ENCODE measurements at places on chromosomes 2 and 18.

DNA sequence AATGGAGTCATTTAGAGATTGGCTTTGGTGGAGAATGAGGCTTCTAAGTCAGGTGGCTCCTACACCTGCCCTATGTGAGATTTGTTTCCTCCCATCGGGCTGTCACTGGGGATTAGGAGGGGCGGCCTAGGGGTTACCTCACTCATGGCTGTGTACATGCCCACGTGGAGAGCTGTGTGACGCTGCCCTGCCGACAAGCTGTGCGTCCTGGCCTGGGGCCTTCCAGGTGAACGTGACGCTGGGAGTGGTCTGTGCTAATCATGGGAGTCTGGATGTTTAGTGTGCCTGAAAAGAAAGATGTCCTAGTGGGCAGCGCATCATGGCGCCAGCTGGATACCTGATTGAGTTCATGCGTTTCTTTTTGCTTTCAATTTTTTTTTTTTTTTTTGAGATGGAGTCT lies 14.0 kb downstream of the ASB1 start:
- DNase-seq = no peak

- DNase-seq = no peak
These were observed 166.2 kb downstream of the CDCA7 start for GRCh38 chr2:173520918-173521317.

GRCh38 chr18:76252139-76252538 lies 242.9 kb downstream of the ZNF516 start:
- DNase-seq = no peak

DNA sequence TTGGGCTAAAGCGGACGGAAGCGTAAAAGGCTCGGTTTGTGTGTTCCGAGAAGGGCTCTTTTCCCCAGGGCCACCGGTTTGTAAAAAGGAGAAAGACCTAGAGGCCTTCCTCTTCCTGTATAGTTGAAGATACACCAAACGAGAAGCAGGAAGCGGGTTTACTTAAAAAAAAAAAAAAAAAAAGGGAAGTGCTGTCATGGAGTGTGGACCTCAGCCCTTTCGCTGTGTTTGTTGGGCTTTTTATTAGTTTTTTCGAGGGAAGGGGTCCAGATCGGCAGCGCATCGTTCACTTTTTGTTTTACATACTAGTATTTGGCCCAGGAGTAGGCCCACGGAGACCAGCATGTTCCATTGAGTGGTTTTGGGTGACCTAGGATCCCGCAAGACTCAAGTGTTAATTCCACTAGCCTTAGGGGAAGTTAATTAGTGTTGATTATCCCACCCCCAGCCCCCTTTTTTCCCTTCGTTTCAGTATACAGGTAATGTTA lies 676 bp downstream of the ACTR2 start:
- DNase-seq = peak; percentile 94

DNA sequence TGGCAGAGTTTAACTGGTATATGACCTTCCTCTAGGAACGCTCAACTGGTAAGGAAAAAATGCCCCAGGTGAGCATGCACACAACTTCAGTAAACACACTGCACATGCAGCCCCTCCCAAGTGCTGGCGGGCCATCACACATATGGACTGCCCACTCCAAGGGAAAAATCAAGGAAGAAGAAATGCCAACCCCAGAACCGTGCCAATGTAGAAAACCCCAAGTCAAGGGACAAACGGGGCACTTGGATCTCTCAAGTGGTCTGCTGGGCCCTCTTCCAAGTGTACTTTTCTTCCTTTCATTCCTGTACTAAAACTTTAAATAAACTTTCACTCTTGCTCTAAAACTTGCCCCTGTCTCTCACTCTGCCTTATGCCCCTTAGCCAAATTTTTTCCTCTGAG lies 76.4 kb upstream of the ACVR1 start:
- DNase-seq = no peak

- DNase-seq = no peak
These were observed 1341.3 kb upstream of the LRRTM1 start for GRCh38 chr2:81645745-81646301.

DNA sequence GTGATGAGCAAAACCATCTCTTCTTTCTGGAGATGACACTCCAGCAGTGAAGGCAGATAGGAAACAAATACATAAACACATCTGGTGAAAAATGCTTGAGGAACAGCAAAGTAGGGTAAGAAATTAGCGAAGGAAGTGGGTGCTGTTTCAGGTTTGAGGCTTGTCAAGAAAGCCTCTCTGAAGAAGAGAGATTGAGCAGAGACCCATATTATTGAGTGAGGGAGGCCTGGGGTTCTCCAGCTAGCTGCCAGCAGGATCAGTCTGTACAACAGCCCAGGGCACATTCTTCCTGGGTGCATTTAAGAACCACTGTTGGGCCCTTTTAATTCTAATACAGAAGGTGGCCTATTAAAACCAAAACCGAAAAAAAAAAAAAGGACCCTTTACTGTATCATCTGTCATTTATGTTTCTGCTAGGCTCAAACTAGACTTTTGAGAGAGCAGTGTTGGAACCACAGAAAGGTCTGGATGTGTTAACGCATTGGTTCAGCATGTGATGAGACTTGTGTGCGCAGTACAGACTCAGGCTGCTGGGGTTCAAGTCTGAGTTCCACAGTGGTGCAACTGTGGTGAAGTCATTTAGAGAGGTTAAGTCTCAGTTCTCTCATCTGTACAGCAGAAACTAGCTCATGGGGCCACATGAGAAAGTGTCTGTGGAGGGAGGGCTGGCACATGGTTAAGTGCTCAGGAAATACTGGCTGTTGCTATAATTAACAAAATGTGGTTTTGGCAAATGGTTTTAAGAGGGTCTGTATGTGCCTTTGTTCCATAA lies 28.9 kb downstream of the MGAT5 start:
- DNase-seq = no peak

- peak; percentile 13 for DNase-seq
These were observed 2.5 kb downstream of the CRIM1 start for GRCh38 chr2:36357847-36358659.

DNA sequence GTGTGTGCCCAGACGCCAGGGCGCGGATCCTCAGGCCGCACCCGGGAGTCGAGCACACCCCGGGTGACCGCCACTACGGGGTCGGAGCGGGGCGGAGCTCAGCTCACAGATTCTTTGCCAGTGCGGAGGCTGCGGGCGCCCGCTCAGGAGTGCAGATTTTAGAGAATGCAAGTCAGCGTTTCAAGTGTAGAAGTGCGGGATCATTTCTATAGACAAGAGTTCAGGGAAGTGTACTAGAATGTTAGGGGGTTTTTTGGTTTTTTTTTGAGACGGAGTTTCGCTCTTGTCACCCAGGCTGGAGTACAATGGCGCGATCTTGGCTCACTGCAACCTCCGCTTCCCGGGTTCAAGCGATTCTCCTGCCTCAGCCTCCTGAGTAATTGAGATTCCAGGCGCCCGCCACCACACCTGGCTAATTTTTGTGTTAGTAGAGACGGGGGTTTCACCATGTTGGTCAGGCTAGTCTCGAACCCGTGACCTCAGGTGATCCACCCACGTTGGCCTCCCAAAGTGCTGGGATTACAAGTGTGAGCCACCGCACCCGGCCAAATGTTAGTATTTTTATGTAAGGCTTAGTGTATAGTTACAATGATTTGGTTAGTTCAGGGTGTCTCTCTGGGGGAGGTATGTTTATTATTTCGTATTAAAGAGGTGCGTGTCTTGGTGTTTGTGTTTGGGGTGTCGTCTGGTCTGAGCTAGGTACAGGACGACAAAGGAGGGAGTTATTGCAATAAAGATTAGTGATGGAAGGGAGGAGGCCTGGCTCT lies 619 bp upstream of the FAM168B start:
- DNase-seq = peak; percentile 70

DNA sequence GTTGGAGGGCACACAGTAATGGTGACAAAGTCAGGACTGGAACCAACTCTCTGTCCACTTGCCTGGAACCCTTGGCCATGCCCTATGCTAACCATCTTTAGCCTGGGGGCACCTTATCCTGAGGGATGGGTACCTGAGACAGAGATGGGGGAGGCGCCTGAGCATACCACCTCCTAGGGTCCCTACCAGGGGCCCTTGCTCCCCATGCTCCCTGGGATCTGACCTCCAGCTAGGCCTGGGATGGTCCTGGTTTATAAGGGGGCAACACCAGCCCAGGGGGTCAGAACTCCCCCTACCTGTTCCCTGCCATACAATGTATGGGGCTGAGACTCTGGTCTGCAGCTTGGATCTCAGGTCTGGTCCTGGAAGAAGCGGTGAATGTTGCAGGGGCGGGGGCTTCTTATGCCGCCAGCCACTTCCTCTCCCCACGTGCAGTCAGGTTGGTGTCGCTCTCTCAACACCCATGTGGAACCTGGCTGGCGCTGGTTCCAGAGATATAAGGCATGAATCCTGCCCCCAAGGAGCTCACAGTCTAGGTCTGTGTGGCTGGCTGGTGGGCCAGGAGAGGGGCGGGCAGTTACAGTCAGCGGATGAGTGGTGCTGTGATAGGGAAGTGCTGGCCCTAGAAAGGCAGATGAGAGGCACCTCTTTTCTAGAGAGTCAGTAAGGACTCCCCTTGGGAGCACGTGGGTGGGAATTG lies 3.8 kb upstream of the TOGARAM2 start:
- no peak for DNase-seq

DNA sequence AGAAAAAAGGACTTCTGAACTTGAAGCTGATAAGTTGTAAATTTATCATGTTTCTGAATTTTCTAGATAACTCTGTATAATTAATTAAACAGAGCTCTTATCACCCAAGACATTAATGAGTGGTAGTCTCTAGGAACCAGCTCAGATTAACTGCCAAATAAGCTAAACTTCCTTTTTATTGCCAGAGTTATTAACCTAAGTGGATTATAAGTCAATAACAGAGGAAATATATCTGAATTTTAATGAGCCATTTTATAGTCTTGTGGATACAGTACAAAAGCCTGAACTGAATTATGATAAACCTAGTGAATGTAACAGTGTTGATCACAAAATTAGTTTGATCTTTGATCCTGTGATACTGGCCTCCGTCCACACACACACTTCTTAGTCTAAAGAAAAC lies 111.5 kb downstream of the COMMD1 start:
- DNase-seq = no peak

DNA sequence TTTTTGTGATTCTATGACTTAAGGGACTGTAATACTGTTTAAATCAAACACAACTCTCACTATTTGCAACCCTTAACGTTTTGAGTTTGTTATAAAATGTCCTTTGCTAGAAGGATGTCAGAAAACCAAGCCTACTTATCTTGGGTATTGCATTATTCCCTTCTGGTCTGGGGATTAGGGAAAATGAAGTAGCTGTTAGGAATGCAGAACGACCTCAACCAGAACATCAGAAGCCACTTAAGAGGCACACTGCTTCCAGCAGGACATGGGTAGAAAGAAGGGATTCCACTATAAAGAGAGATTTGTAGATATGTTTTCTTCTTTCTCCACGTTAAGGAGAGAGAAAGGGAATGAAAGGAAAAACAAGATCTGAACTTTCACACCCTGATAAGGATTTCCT lies 101.2 kb downstream of the SETBP1 start:
- no peak for DNase-seq

GRCh38 chr18:50602466-50602865 lies 42.6 kb downstream of the MAPK4 start:
- DNase-seq = no peak

DNA sequence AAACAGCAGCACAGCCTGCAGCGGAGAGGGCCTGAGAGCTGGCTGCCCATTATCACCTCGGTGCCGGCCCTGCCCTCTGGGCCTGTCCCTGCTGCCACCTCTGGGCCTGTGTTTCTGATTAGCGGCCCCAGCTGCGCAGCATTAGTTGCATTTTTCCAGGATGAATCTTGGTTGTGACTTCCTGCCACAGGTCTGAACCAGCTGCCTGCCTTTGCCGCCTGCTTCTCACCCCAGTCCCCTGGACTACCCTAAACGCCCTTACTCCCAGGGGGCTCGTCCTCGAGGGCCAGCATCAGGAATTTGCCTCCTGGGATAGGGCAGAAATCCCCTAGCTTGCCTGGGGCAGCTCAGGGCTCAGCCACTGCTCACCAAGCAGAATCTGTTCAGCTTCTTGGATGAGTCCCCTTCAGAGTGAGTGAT lies 342.8 kb downstream of the DYSF start:
- no peak for DNase-seq

- no peak for DNase-seq
These were observed 101.5 kb downstream of the VAPA start for GRCh38 chr18:10015288-10015701.

DNA sequence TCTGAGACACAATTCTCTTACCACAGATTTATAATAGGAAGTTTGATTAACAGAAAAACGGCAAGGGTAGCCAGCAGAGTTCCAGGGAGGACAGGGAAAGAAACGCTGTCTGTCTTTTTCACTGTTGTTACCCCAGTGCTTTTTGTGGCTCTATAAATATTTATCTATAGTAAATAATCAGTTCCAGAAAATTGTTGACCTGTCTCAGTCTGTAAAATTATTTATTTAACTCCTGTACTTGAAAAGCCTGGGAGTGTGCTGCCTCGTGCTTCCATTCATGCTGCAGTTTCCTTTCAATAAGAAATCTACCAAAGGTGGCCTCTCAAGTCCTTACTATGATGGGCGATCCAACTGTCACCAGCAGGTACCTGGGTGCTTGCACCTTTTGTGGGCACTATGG lies 102.9 kb downstream of the ETAA1 start:
- DNase-seq = no peak

DNA sequence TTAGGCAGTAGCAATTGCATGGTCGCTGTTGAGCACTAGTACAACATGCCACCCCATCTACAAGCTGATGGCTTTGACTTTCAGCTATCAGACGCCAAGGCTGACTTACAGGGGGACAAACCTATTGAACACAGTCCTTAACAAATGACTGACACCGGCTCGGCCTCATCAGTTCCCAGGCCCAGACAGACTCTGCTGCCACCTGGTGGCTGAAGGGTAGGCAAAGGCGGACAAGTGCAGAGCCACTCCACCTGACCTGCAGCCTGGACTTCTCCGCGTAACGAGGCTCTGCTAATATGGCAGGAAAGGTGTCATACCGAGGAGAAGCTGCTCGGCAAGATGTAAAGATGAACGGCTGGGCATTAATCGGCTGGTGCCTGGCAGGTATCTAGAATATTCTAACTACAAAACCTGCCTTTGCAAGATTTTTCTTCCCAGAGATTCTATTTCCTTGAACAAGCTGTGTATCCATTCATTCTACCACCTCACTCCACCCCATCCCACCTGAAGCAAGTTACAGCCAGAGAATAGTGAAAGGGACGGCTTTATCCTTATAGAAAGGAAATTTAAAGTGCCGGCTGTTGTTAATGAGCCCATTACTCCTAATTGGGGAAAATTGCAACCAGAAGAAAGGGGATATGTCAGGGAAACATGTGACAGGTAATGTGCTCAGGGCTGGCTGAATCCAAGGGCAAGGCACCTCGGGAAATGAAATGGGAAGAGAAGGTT lies 67.4 kb downstream of the STEAP3 start:
- DNase-seq = peak; percentile 35

- no peak for DNase-seq
These were observed 45.2 kb upstream of the SLC4A10 start for GRCh38 chr2:161578998-161579397.

GRCh38 chr2:13009027-13009642 lies 292.4 kb downstream of the TRIB2 start:
- DNase-seq = no peak

GRCh38 chr2:101803945-101804696 lies 106.6 kb downstream of the MAP4K4 start:
- DNase-seq = no peak

DNA sequence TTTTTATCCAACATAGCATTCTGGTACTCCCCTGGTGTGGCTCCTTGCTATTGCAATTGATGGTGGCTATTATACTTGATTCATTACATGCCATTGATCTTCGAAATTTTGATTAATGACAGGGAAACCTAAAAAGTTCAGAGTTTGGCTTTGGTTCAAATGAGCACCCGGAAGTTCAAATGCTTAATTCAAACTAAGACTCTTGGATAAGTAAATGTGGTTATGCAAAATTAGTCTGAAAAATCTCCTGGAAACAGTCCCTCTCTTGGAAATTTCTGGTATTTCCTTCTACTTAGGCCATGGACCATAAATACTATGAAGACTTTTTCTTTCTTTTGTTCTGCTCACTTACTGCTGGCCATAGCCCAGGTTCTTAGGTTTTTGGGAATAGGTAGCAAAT lies 65.3 kb upstream of the SMIM21 start:
- no peak for DNase-seq

Measured in bone marrow (tissue), 2 donors.